Fibroblast of skin of left quadriceps (primary cell): ENCODE measurements at places on chromosomes 7 and 10.

GRCh38 chr10:14008740-14009080 lies 322.0 kb downstream of the FRMD4A start:
- DNase-seq: no peak

DNA sequence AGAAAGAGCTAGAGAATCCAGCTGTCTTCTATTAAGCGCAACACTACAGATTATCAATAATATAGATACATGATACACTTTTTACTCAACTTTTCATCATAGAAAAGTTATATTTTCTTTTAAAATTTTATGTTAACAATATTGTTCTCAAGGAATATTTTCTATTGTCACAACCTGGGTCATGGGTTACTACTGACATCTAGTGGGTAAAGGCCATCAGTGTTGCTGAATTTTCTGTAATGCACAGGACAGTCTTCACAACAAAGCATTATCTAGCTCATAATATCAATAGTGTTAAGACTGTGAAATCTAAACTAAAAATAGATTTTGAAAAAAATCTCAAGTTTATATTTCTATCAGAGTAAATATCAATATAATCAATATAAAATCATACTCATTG lies 209.8 kb downstream of the ZNF33B start:
- DNase-seq: no peak

DNA sequence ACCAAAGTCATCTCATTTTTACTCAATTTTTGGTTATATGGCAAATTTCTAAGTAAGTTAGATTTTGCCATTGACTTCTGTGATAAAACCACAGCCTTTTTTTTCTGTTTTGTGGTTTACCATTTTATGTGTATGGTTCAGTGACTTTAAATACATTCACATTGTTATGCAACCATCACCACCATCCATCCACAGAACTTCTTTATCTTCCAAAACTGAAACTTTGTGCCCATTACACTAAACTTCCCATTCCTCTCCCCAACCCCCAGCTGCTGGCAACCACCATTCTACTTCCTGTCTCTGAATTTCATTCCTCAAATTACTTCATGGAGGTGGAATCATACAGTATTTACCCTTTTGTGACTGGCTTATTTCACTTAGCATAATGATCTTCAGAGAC lies 280.4 kb upstream of the TCERG1L start:
- no peak for DNase-seq

GRCh38 chr7:151877911-151878835 lies 1.3 kb upstream of the PRKAG2 start:
- DNase-seq: no peak

- DNase-seq: no peak
These were observed 296.5 kb upstream of the ZNF32 start for GRCh38 chr10:43945094-43945730.

DNA sequence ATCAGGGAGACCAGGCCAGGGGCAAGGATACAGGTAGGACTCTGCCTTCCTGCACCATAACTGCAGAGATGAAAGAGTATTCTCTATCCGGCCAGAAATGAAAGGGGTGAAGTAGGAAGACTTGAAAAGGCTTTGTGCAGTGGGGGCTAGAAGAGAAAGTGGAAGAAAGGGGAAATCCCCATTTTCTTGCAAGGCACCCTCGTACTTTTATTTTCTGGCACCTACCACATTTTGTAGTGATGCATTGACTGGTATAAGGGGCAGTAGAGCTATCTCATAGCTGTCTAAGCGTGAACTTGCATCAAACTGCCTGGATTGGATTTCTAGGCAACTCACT lies 752 bp upstream of the CAMK2G start:
- no peak for DNase-seq

DNA sequence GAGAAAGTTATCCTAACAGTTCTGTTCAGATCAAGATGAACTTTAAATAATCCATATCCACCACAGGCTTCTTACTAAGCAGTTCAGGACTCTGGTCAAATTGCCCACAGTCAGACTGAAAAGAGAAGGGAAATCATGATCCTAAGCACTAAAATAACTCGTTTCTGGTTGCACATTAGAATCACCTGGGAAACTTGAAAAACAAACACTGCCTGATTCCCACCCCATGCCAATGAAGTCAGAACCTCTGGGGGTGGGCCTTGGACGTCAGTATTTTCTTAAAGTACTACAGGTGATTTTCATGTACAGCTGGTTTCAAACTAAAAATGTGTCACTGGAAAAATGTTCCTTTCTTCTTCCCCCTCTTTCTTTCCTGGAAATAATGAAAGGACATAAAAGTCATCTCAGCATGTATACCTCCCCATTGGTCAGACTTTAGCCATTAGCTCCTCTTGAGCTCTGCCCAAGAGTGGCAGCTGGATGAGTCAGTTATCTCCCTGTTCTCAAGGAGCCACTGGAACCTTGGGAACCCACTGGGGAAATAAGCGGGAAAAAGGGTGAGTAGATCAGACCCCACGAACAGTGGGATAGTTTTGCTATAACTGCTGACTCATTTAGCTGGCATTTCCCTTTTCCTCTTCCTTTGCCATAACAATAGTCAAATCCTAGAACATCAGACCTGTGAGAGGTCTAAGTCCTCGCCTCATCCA lies 75.3 kb upstream of the IL6 start:
- no peak for DNase-seq

DNA sequence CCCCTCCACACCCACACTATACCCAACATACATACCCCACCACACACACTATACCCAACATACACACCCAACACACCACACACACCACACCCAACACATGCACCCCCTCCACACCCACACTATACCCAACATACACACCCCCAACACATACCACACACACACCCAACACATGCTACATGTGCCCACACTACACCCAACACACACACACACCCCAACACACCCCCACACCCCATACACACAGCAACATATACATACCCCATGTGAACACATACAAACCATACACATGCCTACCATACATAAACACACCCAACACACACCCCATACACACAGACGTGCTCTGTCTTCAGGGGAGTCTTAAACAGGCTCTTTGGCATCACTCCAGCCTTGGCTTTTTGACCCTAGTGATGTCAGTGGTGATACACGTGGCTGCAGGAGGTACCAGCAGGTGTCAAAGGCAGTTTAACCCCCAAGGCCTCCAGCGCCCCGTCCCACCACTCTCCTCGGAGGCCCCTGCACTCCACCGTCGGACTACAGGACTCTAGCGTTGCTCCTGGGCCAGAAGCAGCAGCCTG lies 73.4 kb downstream of the HIPK2 start:
- no peak for DNase-seq
